Effector memory CD8-positive, alpha-beta T cell (primary cell): ENCODE measurements at places on chromosomes 2 and 18.

DNA sequence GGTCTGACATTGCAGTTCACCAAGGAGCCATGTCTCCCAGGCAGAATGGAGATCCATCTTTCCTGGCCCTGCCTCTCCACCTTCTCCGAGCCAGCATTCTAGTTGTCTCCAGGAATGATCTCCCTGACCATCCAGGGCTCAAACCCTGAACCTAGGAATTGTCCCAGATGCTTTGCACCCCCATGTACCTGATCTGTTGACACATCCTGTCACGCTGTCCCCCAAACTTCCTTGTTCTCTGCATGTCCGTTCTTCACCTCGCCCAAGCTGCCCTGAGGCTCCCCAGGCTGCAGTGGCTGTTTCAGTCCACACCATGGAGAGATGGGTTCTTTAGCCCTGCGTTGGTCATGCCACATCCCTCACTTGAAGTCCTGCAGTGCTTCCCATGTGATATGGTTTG, 7.0 kb upstream of the MBP start:
- no peak for DNase-seq

- DNase-seq, result no peak
Observed at GRCh38 chr2:129606496-129607270, 372.8 kb upstream of the RAB6C start.

DNA sequence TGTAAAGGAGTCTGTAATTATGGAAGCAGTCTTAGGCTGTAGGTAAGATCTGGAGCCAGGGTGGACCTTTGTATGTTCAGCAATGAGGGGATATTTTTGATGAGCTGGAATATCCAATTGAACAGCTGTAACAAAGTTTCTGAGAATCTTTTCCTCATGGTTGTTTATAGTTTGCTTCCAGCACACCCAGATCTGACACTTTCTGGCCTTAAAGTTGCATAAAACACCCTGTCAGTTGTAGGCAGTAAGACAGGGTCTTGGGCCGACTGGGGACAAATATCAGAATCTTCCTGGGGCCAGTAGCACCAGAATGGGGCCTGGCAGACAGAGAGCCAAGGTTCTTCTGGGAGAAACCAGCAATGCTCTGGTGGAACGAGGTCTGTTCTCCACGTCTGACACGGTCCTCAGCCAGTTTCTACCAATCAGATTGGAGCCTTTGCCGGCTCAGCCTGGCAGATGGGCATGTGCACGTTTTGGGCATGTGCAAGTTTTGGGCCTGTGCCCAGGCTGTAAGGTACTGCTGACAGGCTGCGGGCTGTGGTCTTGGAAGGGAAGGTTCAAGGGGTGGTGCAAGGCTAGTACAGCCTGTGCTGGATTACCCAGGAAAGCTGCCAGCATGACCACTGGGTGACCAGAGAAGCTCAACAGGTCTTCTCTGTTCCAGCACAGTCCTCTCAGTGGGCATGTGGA, 89.8 kb downstream of the PRKCE start:
- no peak for DNase-seq

- no peak for DNase-seq
Observed at GRCh38 chr2:46249654-46250053, 47.6 kb upstream of the EPAS1 start.

DNA sequence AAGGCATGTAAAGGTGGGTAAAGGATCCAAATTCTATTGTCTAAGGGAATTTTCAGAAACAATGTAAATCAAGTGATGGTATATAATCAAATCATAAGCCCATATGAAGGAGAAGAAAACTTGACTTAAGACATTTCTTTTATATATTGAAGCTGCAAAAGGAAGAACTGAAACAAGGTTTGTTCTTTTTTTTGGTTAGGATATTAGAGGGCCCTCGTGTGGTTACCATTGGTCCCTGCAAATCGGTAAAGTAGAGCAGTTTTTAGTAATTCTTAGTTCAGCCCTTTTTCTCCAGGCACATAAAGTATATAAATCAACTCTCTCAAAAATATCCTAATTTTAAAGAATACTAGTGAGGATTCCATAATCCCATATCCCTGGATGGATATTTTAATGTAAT, 105.6 kb upstream of the STK17B start:
- DNase-seq, result peak; percentile 42

- no peak for DNase-seq
Observed at GRCh38 chr2:53535234-53535840, 232.3 kb upstream of the CHAC2 start.

- DNase-seq, result no peak
Observed at GRCh38 chr2:43139501-43139900, 86.9 kb downstream of the ZFP36L2 start.

GRCh38 chr2:23477392-23477791, 92.4 kb downstream of the KLHL29 start:
- DNase-seq, result no peak

DNA sequence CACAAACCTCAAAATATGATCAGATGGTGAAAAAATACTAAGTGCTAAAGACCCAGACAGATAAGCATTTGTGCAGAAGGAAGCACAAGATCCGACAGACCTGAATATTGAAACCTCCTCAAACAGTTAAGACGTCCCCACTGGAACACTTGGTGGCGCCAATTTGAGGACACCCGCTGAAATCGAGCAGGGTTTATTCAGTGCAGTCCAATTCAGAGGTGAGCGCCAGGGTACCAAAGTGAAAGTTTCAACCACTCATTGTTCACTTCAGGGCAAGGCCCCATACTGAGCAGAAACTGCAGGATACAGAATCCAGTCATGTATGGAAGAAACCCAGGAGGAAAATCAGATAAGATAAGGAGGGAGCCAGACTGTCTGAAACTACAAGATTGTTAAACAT, 417.6 kb downstream of the LRRTM4 start:
- DNase-seq, result no peak

- no peak for DNase-seq
Observed at GRCh38 chr2:172985139-172985892, 90.3 kb upstream of the MAP3K20 start.

DNA sequence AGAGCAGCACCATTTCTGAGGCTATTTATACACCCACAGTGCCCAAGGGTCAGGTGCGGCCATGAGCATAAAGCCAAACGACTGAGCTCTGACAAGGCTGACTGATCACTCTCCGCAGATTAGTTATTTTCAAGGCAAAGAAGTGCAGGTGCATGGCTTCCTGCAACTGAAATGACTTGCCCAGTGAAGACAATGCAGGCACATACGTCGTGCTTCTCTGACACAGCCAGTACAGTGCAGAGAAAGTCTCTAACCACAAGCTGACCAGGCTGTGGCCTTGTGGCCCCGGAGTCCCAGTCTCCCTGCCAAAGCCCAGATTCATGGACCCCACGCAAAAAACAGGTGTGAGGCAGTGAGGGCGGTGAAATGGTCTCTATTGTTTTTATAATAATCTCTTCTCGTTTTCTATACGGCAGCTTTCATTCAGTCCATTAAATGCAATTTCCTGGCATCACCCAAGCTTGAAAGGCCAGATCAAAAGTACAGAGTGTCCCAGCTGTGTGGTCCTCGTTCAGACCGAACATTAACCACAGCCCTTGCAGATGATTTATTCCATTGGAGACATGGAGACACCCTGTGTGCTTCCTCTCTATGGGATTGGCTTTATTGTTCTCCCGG, 447.0 kb upstream of the ID2 start:
- no peak for DNase-seq

GRCh38 chr2:69789772-69790600, 39.5 kb upstream of the GMCL1 start:
- no peak for DNase-seq

GRCh38 chr2:110804915-110805314, 72.5 kb downstream of the ACOXL start:
- peak; percentile 25 for DNase-seq

GRCh38 chr2:195658541-195658890, 1.5 kb downstream of the SLC39A10 start:
- no peak for DNase-seq

DNA sequence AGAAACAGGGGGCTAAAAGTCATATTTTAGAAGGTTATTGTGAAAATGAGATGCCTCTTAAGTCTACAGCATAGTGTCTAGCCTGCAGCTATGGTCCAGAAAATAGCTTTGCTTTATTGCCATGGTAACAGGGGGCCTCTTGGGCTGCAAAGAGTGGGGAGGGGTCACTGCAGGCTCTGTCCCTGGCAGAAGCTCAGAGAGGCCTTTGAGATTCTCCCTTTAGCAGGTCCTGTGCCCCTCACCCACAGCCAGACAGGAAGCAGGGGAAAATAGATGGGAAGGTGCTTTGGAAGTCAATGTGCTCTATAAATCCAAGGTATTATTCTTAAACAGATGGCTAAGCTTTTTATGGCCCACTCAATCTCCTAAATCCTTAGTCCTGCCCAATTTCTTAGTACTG, 1021.3 kb upstream of the GYPC start:
- DNase-seq, result no peak

DNA sequence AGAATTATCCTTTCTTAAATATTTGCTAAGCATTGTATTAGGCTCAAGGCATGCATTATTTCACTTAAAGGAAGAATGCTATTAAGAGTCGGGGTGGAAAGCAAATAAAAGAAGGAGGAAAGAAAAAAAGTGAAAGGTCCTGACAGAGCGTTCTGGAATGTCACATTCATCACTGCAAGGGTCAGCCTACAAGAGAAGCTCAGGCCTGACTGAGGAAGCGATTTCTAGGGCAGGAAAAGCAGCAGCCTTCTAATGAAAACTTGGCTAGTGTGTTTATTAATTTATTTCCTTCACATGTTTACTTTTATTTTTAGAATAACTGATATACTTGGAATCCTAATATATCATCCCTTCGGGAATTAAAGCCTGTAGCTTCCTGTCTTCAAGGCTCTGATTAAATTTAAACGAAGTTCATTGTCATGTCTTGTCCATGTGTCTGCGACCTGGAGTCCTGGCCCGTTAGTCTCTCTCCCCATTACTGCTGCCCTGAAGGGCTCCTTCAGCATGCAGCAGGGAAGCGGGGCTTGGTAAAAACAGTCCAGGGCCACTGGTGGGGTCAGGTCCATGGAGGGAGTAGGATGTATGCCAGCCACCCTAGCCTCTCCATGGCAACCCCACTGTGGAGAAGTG, 119.2 kb upstream of the CCDC68 start:
- DNase-seq, result no peak

DNA sequence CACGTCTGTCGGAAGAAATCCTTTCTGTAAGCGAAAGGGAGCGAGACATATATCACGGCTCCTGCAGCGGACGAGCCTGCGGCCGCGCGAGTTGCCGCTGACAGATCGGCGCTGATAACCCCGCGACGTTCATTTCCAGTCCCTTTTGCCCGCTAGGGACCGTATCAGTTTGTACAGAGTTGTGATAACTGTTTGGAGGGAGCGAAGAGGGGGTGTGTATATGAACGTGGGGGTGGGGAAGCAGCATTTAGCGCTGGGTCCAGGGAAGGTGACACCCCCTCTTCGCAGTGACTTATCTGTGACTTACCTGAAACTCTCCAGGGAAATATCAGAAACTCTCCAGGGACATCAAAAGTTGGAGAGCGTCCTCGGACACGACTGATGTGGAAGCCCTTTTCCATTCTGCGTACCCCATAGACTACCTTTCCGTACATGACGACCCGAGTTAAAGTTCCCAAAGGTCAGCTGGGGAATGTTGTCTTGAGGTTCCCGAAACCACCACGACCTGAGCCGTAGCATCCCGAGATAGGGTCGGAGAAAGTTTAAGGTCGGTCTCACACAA, 948 bp upstream of the GATA6 start:
- DNase-seq, result peak; percentile 33

DNA sequence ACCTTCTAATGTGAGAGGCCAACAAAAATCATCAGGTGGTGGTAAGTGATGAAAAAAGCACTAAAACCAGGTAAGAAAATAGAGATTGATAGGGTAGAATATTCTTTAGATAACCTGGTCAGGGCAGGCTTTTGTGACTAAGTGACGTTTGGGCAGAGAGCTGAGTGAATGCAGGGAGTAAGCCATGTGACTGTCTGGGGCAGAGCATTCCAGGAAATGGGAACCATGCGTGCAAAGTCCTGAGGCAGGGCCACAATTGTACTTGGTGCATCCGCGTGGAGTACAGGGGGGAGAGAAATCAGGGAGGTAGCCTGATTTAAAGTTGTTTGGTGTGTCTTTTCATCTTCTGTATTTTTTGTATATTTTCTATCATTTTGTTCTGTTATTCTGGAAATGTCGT, 102.5 kb downstream of the LYPD6B start:
- no peak for DNase-seq

DNA sequence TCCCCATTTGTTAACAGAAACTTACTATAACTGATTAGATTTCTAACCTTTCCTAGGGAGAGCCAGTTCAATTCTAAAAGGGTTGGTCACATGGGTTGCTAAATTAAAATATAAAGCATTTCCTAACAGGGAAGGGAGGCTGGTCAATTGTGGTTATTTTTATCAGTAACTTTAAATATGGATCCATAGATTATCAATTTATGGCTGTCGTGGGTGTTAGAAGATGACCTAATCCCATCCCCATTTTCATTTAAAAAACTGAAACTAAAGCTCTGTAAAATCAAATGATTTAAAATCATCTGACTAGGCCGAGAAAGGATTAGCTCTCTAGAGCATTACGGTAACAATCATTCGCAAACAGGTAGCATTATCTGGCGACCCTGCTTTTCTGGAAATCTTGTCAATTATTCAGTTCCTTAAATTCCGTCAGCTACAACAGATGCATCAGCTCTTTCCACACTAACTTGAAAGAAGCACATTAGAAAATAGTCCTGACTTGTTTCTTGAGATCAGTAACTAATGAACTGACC, 953 bp upstream of the HNRNPA3 start:
- no peak for DNase-seq

- no peak for DNase-seq
Observed at GRCh38 chr18:46621871-46622270, 35.1 kb downstream of the LOXHD1 start.

- no peak for DNase-seq
Observed at GRCh38 chr18:67362906-67363305, 153.6 kb downstream of the DSEL start.

- no peak for DNase-seq
Observed at GRCh38 chr2:24919506-24920097, 435 bp downstream of the ADCY3 start.

DNA sequence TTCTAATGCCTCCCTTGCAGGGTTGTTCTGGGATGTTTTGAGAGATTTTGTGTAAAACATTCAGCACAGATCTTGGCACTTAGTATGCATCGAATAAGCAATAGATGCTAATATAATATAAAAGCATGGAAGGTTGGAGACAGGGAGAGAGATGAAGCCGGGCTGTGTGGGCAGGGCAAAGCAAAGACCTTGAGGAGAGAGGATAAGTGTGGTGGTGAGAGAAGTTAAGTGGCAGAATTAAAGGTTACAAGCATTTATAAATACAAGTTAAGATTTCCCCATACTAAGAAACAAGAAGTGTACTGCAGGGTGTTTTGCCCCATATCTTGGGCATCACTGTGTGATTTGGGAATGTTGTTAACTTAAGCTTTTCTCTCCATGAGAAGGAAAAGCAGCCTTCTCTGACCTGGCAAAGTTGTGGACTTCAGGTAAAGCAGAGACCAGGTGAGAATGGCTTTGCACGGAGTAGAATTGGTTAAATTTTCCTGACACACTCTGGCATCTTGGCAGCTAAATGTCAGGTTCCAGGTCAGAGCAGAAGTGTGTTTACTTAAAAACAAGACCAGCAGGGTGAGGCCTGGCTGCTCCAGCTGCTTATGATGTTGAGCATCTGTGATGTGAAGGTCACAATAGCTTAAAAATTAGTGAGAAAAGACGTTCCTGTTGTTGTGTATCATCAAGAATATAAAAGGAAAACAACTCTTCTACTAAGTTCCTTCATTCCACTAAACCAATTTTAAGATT, 288.5 kb upstream of the HNMT start:
- DNase-seq, result no peak
